ENCODE measurements at places on chromosomes 16 and 17.

DNA sequence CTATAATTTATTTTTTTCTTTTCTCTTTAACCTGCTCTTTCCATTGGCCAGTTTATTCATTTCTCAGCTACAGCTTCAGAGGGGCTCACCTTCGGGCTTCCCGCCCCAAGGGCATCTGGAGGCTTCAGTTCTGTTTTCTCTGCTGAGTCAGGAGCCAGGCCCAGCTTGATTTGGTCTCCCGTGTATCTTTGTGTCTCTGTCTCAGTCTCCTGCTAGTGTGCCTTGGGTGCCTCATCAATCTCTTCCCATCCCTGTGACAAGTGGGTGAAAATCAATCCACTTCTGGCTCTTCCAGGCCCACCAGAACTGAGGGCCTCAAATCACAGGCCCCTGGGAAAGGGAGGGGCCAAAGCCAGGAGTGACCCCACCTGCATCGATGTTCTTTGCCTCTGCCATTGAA lies 72.1 kb downstream of the CCDC182 start:
- DNase-seq: no peak

DNA sequence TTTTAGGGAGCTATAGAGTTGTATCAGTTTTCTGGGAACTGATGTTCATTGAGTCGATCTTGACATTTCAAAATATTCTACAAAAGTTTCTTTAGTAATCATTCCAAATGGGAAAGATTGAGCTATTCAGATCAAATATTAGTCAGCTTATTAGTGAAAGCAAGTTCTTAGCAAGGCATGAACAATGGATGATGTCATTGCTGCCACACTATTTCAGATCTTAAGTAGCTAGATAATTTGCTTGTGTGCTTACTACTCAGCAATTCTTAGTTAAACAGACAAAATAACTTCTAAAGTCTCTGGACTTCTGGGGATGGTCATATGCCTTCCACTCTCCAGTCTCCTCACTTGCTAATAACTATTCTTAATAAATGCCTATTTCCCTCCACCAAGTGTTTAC lies 69.0 kb upstream of the CDH8 start:
- DNase-seq: no peak

GRCh38 chr17:75627094-75627493 lies 6.1 kb upstream of the SMIM5 start:
- DNase-seq: no peak

GRCh38 chr17:79504181-79504605 lies 106.7 kb downstream of the RBFOX3 start:
- DNase-seq: no peak

DNA sequence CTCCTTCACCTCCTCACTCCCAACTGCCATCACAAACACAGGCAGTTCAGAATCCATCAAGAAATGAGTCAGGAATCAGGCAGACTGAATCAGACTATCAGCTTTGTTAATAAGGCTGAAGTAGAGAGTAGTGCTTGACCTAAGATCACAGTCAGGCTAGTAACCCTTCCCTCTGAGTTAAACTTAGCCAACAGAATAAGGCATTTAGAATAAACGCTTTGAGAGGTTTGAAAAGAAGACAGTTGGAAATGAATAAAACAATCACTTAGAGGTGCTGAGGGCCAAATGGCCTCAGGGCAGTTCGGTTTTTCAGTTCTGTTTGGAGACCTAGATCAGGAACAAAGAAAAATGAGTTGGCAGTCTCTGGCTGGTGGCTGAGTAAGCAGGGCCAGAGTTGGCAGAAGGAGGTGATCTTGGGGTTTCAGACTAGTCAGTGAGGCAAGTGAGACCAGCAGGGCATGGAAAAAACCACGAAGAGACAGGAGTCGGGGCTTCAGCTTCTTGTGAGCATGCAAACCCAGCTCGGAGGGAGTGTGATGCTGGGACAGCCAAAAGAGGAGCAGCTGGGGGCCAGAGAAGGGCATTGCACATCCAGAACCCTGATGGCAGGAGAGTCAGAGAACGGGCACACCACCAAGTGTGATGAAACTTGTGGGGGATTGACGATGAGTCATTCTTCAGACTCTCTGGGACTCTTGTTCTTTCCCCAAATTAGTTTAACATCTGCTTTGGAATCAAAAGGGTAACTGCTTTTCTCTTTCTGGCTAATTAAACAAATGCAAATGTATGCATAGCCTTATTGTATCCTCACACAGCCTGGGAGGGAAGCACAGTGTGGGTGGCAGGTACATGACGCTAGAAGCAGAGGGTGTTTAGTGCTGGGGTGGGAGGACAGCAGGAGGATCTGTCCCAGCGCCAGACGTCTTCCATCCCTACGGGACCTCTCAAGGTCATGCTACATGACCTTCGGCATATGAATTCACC lies 54.8 kb downstream of the SPECC1 start:
- DNase-seq: peak; percentile 10

GRCh38 chr17:17365476-17366110 lies 62.4 kb downstream of the NT5M start:
- DNase-seq: no peak

DNA sequence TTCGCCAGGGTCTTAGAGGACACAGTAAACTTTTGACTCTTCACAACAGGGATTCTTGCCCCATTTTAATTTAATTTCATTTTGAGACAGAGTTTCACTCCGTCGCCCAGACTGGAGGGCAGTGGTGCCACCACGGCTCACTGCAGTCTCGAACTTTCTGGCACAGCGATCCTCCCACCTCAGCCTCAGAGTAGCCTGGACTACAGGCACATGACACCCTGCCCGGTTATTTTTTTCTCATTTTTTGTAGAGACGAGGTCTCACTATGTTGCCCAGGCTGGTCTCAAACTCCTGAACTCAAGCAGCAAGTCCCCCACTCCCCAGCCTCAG lies 329 bp upstream of the NLE1 start:
- DNase-seq: no peak

DNA sequence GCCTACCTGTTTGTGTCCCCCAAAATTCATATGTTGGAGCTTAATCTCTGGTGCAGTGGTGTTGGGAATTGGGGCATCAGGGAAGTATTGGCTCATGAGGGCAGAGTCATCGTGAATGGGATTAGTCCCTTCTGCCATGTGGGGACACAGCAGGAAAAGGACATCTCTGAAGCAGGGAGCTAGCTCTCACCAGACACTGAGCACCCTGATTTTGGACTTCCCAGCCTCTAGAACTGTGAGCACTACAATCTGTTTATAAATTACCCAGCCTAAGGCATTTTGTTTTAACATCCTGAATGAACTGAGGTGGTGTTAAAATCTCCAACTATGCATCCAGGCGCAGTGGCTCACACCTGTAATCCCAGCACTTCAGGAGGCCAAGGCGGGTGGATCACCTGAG lies 206.0 kb downstream of the SEC14L1 start:
- DNase-seq: no peak

- DNase-seq: peak; percentile 87
Observed at GRCh38 chr16:4416200-4417032, at the start of gene CORO7. Gene CORO7 (minus strand): TSS chr16:4416596. CDS start chr16:4416518, 78 bp downstream.
